ENCODE measurements at places on chromosomes 6 and 20.

GRCh38 chr20:61042506-61043385, 209.3 kb upstream of the CDH4 start:
- DNase-seq = no peak

DNA sequence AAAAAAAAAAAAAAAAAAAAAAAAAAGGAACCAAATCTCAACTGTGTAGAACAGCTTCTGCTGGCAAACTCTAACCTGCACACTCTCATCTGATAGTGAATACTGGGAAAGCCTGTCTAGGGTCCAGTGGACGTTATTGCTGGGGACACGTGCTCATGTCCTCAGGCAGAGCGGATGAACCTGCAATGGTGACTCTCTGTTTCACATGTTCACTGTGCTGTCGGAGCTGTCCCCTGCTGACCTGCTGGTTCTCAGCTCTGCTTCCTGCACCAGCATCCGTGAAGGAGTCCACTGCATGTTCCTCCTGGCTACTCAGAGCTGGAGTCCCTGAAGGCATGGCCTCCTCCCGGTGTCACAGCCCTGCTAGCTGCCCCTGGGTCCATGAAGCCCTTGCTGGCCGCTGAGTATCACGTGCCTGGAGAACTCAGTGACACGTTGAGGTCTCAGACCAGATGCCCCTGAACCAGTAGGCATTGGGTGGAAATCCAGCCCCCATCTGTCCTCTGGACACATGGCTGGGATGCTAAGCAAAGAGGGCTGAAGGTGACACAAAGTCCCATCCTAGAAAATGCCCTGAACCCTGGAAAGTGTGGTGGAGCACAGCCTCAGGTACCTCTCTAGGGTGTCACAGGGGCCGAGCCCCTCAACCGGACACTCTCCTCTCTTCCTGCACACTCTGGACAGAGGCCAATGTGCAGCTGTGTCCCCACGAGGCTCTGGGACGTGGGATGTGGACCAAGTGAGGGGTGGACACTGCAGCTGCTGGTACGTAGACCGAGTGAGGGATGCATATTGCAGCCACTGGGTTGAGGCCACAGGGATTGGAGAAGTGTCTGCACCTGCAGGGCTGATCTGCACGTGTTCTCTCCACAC, 54.9 kb upstream of the FRMD1 start:
- no peak for DNase-seq

DNA sequence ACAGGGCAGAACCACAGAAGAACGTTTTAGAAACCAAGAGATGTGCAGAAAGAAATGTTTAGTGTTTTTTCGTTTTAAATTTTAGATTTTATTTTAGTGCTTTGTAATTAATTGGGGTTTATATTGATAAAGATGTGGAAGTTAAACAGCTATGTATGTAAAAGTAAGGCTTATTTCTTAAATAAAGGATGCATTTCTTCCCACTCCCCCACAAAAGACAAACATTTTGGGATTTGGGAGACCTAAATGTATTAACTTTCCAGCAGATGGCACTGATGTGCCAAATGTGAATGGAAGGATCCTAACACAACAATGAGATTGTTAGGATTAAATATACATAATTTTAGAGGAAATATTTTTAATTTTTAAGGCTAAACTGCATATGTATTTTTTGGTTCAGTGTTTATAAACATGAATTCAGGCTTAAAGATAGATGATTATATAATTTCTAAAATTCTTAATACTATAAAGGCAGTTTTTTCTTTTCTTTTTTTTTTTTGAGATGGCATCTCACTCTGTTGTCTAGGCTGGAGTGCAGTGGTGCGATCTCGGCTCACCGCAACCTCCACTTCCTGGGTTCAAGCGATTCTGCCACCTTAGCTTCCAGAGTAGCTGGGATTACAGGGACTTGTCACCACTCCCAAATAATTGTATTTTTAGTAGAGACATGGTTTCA, 12.0 kb downstream of the PFDN4 start:
- DNase-seq = no peak

- DNase-seq = no peak
These were observed 10.3 kb downstream of the NSFL1C start for GRCh38 chr20:1456300-1456699.

- no peak for DNase-seq
These were observed 5.5 kb downstream of the SIRT5 start for GRCh38 chr6:13579911-13580310.

DNA sequence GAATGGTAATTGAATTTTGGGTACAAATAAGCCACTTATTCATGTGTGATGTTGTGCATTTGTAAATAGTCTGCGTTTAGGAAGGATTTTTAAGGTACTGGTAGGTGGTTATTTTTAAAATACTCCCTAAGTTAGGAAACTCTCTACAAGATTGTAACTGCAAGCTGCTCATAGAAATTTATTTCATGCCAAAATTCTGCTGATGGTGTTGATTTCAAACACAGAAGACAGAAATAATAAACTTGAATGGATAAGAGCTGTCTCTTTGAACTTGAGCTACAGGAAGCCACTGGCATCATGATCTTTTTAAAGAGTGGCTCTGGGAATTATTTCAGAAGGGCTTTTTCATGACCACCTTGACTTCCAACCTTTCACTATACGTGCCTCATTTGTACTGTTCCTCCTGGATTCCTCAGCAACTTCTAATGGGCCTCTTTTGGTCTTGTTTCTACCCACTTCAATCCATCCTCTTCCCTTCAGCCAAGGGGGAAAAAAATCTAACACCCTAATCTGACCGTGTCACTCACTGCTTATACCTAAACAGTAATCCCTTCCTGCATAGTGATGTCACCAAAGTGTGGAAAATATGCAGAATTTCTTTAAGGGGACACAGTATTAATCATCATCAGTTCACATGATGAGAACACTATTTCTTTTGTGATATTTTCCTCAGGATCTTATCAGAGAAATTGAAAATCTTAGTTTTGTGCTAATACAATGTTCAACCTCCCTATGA, 113.6 kb downstream of the PFDN4 start:
- DNase-seq = no peak

Measured in stimulated activated CD4-positive, alpha-beta T cell treated with anti-CD3 and anti-CD28 coated beads, Interleukin-12 subunit alpha, Interleukin-12 subunit beta, amount 100 ng/mL, for 4 hours (primary cell).